ENCODE measurements at places on chromosomes 1 and 21.

- peak; percentile 6 for DNase-seq
Measured at GRCh38 chr1:244010191-244010590, 40.9 kb upstream of the ZBTB18 start.

DNA sequence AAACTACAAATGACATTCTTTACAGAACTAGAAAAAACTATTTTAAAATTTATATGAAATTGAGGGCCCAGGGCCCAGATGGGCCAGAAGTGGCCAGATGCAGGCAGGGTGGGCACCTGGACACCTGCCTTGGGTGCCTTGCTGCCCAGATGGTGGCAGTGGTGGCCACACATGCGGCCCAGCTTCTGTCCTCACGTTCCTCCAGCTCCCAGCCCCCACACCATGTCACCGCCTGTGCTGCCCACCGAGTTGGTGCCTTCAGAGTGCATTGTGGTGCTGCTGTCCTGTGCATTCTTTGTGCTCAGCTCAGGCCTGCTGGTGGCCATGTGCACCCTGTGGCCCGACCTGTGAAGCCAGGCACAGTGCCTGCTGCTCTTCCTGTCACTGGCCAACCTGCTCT lies 216.8 kb upstream of the CXADR start:
- DNase-seq: no peak

DNA sequence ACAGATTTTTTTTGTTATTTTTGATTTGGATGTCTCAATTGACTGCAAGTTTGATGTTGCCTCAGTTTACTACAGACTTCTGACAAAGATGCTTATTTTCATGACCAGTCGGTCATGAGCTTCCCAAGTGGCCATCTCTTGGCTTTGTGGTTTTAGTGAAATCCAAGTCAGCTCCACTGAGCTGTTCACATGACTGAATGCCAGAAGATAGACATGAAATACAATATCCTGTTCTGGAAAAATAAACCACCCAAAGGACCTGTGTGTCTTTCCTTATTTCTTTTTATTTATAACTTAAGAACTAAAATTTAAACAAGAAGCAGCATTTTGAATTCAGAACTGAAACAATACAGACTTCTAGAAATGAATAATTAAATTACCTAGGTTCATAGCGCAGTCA lies 89.3 kb downstream of the HMCN1 start:
- DNase-seq: no peak

DNA sequence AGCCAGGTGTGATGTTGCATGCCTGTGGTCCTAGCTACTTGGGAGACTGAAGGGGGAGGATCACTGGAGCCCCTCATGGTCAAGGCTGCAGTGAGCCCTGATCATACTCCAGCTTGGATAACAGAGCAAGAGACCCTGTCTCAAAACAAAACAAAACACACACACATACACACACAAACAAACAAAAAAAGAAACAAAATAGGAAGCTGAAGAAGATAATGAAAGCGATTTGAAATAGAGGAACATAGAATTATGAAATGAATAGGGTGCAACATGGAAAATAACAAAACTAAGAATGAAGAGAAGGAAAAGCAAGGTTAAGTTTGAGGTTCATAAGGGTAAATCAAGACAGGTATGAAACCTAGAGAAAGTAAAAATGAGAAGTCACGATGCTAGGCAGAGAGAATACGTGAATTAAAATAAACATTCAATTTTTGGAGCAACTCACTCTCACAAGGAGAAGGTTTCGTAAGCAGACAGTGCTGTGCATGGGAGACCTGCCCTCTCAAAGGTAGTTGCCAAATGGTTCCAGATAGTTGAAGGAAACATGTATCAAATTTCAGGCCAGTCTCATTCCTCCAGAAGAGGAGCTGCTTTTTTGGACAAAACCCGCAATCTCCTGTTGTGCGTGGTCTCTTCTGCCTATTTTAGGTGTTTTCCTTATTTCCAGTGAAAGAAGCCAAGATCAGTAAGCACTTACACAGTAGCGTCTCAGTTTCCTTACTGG lies 3.3 kb downstream of the CD46 start:
- DNase-seq: no peak

DNA sequence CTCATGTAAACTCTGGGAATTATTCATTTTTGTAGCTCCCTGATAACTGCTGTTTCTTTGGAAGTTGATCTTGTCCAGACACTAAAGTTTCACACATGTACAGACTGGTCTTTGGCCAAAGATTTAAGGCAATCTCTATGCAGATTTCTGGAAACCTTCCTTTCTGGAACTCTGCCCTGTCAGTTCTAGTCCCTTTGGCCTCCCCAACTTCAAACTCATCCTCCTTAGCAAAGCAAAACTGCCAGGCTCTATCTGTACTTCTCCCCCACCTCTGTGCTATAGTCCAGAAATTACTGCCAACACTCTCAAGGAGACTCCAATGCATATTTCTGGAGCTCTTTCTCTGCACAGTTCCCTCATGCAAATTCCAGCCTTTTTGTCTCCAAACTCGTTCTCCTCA lies 36.5 kb downstream of the C1orf198 start:
- DNase-seq: no peak

DNA sequence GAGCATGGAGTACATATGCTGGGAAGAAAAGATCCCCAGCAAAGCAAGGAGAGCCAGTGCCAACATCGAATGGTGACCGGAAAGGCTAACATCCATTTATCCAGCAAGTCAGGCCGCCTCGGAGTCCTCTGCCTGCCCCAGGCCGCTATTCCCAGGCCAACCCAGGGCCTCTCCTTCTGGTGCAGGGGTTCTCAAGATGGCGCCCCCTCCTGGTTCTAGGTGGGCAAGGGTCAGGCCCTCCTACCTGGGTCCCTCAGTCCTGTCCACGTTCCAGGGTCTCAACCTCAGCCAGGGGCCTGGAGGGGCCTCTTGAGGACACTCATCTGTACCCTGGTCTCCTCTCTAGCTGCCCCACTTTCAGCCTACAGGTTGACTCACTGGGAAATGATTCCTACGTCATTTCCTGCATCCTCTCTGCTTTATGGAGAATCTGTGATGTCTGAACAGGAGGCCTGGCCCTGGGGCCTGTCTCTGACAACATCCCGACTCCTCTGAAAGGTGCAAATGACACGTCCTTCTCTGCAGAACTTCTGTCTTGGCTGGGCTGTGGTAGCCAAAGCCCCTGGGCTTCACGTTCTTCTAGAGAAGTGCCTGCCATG lies 145.3 kb downstream of the PSMG1 start:
- no peak for DNase-seq

GRCh38 chr1:21517161-21517589 lies 8.0 kb downstream of the ALPL start:
- DNase-seq: no peak

DNA sequence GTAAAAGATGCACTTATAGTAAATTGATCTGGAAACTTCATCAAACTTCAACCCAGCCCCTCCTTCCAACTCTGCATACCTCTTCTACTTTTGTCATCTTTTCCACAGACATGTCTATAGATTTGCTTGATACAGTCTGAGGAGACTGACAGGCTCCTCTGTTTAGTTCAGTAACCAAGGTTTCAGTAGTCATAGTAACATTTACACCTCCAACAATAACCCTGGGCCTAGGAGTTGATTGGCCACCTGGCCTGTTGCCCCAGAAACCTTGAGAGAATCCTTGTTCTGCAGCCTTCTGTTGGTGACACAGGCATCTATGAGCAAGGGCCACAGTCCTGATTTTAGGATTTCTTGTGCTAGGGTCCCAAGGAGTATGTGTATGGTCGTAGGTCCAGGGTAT lies at the start of gene CFAP141:
Gene CFAP141, minus strand, starts transcription at position 138 of the 400 bp plus-strand sequence. Its CDS starts 26 bp downstream, at position 112.
- DNase-seq: no peak

GRCh38 chr1:70348399-70349165 lies 5.9 kb downstream of the ANKRD13C start:
- DNase-seq: no peak

DNA sequence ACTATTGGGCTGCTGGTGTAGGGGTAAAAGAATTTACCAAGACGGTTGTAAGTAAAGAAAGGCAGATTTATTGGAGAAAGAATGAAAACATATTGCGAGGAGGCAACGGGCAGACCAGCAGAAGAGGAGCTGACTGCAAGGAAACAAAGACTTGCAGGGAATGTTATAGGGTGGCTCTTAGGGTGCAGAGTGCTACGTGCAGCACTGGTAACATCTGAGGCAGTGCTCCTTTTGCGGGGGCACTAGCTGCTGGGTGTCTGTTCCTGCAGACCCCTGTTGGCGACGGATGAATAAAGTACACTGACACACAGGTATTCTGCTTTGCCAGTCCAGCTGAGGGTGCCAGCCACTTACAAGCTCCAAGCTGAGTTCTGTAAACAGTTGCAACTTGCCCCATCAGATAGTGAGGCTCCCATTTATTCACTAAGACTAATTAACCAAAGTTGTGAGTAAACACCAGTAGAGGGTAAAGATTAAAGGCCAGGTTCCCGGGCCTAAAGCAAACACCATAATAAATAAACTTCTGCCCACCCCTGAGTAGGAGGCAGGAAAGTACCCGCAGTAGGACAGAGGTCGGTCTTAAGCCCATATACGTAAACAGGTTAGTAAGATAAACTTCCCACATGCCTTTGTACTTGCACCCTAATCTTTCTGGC lies 140.2 kb upstream of the KCNK1 start:
- no peak for DNase-seq

DNA sequence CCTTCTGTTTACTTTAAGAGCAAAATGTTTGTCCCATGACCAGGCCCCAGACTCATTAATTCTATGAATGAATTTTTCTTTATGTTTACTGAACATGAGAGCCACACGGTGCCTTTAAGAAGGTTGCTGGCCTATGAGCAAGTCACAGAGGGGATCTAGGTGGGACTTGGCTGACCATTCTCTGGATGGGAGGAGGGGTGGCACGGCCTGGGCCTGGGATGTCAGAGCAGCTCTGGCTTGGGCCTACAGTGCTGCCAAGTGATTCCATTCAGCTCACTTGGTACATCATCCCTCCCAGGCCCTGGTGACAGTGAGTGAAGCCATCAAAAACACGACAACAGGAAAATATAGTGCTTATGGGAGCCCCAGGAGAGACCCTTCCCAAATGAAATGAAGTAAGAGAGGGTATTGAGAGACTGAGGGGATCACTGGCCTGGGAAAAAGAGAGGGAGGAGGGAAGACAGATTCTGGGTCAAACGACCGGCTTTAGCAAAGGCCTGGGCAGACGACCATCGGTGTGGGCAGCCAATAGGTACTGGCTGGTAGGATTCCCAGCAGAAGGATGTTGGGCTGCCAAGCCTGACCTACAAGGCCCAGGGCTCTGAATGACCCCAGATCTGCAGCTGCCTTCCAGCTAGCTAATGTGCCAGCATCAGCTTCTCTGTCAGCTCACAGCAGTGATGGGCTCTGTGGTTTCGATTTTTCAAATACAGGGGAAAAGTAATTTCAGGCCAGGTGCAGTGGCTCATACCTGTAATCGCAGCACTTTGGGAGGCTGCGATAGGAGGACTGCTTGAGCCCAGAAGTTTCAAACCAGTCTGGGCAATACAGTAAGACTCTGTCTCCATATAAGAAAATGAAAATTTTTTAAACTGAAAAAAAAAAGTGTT lies 3.3 kb downstream of the TMEM53 start:
- DNase-seq: no peak

DNA sequence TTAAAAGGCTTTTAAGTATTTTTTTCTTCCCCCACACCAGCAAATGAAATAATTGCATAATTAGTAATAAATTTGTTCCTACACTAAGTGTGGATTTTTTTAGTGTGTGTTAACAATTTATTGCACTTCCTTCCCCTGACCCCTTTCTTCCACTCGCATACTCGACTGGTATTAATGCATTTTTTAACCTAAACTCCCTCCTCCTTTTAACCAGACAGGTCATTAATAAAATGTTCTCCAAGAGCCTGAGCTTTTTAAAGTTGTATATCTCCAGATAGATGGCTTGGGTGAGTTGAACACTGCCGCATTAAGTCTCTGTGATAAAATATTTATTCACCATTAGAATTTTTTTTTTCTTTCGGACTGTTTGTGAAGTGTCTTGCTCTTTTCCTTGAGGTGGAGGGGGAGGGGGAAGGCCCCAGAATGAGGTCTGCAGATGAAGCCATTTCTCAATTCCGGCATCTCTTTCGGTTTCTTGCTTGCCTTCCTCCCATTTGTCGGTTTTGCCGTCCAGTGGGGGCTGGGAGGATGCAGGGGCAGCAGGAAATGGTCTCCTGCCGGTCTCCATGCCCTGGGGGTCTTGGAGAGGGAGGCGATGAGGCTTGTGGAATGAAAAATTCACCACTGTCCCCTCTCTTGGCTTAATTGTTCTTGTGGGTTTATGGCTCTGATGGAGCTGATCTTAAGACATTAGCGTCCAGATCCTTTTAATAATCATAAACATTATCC lies 64.1 kb upstream of the ACTL8 start:
- no peak for DNase-seq

- DNase-seq: no peak
Measured at GRCh38 chr1:31390071-31390470, 17.2 kb upstream of the FABP3 start.

GRCh38 chr1:151692226-151692625 lies 24.4 kb downstream of the CELF3 start:
- DNase-seq: no peak

- peak; percentile 14 for DNase-seq
Measured at GRCh38 chr1:58162952-58163550, 383.5 kb downstream of the OMA1 start.

- DNase-seq: no peak
Measured at GRCh38 chr1:52041551-52042185, 8.1 kb upstream of the KTI12 start.

DNA sequence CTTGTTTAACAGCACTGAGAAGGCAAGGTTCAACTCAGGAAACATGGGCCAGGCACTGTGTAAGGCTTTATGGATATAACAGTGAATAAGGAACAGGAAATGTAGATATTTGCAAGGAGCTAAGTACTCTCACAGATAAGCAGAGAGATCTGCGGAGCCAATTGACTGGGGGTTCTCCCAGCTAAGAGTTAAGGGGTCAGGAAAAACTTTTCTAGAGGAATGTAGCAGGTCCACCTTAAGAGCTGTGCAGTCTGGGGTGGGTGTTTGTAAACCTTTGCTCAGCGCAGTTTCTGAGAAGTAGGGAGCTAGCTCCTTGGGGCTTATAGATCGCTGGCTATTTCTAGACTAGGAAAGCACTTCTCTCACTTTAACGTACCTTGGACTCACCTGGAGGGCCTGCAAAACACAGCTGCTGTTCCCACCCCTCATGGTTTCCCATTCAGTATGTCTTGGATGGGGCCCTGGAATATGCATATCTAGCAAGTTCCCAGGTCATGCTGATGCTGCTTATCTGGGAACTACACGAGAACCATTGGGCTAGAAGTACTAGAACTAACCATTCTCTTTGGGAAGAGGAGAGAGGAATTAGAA lies 51.7 kb downstream of the TLCD4 start:
- no peak for DNase-seq

GRCh38 chr1:13628711-13629110 lies 45.1 kb downstream of the PDPN start:
- no peak for DNase-seq

All from T-helper 2 cell (primary cell).